AG04449 (cell line): ENCODE measurements at places on chromosomes 12 and 14.

GRCh38 chr12:98754095-98754494, 109.0 kb downstream of the APAF1 start:
- DNase-seq: peak; percentile 21

DNA sequence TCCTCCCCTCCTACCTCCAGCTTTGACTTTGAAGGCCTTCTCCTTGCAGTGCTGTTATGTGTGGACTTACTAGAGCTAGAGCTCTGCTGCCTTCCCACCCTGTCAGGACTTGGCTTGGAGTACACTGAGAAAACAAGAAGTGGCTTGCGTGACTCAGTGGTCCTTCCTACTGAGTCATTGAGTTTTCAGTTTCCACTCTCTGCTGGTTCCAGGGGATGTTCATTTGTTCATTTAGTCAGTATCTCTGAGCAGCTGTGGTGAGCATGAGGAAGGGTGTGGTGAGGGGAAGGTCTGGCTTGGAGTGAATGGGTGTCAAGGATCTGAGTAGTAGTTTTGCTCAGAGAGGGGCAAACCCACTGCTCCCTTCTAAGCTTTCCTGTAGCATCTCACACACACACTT, 17.2 kb upstream of the ELK3 start:
- DNase-seq: no peak

- DNase-seq: no peak
These were observed 28.0 kb downstream of the NOS1 start for GRCh38 chr12:117333331-117333881.

DNA sequence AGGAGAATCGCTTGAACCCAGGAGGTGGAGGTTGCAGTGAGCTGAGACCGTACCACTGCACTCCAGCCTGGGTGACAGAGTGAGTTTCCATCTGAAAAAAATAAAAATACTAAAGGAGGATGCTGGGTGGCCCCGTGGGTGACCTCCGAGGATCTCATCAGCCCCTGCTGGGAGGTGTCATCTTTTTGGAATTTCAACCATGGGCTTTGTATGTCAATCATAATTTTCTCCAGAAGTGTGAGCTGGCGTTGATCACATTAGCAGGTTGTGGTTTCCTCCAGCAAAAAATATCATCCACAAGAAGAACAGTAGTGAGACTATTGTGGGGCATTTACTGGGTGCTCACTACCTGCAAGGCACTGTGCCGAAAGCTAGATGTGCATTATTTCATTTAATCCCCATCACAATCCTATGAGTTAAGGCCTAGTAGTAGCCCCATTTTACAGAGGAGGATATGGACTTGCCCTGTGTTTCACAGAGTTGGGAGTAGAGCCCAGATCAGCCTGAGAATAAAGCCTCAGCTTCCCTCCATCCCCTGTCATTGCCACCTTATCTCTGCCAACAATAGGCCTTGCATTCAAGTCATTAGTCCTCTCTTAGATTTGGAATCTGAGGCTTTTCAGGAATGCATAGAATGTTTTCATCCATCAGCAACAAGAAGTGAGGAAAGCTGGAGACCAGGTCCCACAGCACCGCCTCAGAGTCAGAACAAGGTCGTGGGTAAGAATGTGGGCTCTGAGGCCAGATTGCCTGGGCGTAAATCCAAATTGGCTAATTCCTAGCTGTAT, 39.8 kb downstream of the SVOP start:
- peak; percentile 33 for DNase-seq

DNA sequence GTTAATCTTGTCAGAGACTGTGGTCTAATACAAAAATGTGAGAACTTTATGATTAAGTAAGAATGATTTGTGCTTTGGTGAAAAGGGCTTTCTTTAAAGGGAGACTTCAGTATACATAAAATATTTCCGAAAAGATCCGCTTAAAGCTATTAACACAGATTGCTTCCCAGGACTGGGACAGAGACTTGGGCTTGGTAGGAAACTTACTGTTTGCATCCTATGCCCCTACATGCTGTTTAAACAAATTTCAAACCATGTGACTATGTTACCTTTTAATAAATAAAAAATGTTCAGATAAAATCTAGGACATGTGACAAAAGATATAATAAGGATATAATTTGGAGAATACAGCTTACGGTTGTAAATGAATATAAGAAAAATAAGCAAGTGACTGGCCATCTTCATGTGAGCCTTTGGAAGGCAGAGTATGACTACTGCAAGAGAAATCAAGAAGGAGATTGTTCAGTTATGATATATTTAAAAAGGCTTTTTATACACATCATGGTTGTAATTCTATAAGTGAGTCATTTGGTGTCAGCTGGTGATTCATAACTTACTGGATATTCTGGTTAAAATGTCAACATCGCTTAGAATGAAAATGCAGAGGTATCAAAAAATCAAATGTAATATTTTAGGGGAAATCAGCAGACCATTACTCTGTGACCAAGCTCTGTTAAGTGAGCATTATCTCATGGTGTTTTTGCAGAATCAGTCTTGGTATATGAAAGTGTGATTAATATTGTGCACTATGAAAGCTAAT, 234.7 kb upstream of the E2F7 start:
- DNase-seq: peak; percentile 38

DNA sequence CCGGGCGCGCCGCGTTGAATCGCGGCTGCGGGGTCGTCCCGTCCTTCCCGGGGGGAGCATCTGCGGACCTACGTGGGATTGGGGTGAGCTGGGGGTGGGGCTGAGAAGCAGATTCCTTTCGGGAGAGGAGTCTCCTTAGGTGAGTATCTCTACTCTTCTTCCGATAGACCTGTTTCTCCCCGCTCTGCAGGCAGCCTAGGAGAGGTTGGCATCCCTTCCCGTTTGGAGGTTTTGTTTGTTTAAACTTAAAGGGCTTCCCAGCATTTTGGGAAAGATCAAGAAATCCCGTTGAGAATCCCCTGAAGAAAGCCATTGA, 411 bp downstream of the TTLL5 start:
- no peak for DNase-seq

- no peak for DNase-seq
These were observed 11.6 kb downstream of the RAPGEF3 start for GRCh38 chr12:47747126-47747525.

GRCh38 chr14:37318938-37319337, 121.2 kb downstream of the MIPOL1 start:
- no peak for DNase-seq

DNA sequence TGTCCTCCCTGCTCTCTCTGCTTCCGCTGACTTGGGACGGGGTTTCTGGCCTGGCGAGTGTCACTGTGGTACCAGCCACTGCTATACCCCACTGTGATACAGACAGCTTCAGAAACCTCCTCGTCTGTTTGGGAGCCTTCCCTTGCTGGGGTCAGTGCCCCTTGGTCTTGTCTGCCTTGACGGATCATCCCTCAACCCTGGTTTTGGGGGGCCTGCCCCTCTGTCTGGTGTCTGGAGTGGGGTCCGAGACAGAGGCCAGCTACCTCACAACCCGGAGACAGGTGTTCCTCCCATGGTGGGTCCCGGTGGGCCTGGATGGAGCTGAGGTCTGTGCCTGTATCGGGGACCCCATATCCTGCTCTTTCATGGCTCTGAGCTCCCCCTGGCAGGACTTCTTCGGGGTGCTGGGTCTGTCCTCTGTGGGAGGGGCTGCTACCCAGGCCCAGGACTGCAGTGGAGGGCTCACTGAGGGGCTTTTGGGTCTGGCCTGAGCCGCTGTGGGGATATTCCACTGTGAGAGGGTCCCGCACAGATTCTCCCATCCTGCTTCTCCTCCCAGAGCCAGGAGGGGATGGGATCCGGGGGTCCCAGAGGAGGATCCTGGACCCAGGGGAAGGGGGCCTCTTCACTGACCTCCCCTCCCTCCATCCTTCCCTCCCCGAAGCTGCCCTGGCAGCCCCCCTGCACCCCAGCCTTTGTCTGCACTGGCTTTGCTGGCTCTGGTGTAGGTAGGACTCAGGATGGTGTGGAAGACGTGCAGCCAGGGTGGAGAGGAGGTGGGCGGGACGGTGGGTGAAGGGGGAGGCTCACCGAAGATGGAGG, 365.5 kb downstream of the TMEM121 start:
- DNase-seq: no peak

DNA sequence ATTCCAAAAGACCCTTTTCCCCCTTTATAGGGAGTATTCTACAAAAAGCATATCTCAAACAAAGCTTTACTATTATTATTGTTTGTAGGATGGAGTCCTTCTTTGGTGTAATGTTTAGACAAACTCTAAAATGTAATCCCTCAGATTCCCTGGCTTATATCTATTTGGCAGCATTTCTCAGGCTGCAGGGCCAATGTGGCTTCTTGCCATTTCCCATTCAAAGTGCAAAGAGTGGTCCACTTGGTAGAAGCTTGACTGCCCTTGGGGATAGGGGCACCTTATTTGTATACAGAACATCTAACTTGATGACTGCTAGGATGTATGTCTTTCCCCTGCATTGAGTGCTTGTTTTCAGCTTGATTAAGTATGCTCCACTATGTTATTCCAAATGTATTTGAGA, 242.7 kb downstream of the PRKD1 start:
- DNase-seq: no peak

GRCh38 chr12:122422730-122423257, 325 bp upstream of the CLIP1 start:
- no peak for DNase-seq

DNA sequence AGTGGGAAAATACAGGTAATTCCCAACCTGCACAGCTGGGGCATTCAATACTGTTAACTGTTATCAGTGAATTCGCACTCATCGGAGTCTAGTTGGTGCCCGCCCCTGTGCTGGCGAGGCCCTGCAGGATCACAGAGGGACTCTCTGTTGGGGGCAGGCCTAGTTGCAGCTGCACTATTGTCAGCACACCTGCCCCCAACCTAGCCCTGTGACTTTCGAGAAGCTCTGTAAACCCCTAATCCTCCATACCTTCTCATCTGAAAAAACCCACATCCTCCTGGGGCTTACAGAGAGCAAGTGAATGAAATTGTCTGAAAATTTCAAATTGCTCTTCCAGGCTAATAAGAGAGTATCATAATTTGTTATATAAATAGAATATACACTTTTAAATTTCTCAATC, 132.2 kb upstream of the NUDT4 start:
- DNase-seq: no peak

- no peak for DNase-seq
These were observed 267.9 kb downstream of the TMEM132C start for GRCh38 chr12:128534906-128535305.

DNA sequence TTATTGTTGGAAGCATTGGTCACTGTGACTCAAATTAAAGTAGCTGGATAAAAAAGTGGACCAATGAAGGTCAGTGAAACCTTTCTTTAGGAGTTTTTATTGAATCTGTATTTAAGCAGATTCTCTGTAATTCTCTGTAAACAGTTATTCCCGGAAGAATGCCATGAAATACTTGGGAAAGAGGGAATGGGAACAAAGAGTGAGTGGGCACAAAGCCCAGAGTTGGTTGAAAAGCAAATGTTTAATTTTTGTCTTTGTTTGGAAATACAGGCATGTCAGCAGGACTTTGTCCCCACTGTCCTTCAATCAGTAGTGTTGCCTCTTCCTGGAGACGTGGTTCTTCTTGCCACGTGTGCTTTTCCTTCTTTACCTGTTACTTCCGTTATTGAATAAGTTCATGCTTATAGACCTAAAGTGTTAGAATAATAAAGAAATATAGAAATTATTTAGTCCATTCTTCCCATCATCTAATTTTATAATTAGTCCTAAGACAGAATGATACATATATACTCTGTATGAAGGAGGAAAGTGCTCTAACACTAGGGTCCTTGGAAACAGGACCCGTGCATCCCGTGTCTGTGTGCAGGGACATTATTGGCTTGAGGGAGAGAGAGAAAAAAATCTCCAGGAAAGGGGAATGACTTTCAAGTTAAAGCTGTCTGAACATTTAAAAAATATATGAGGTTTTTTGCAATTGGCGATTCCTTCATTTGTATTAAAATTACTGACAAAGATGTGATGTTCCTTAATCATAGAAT, 2.0 kb upstream of the ANG start:
- DNase-seq: no peak

DNA sequence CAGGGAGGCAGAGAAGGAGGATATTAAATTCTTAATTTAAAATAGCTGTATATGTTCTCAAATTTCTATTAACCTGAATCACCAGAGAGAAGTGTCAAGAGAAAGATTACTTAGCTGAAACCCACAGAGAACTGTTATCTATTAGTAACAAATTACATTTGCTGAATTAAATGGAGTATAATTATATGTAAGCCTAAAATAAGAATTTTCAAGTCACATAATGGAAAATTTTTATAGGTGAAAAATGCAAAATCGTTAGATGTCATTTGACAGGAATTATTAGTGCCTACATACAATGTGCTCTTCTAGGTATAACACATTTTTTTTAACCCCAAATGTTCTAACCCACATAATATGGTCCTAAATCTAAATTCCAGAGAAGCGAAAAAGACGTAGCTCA, 4.1 kb upstream of the ATP2B1 start:
- no peak for DNase-seq

DNA sequence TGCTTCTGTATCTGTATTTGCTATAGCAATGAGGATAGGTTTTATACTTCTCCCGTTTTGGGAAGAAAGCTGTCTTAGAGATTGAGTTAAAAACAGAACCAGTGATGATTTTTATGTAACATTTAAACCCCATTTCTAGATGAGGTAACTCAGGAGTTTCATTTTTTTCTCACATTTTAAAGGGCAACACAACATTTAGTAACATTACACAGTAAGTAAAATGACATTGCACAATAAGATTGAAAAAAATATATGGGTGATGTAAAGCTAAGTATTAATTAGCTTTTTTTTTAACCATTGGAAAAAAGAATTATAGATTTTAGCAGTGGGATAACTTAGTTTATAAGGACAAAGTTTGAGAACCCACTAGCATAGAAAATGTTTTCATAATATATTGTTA, 25.2 kb upstream of the SCFD1 start:
- no peak for DNase-seq

- no peak for DNase-seq
These were observed 115.6 kb upstream of the METAP2 start for GRCh38 chr12:95358111-95359083.

GRCh38 chr12:24776861-24777260, 172.0 kb downstream of the BCAT1 start:
- no peak for DNase-seq

GRCh38 chr14:34684578-34684977, 29.8 kb downstream of the CFL2 start:
- DNase-seq: no peak

DNA sequence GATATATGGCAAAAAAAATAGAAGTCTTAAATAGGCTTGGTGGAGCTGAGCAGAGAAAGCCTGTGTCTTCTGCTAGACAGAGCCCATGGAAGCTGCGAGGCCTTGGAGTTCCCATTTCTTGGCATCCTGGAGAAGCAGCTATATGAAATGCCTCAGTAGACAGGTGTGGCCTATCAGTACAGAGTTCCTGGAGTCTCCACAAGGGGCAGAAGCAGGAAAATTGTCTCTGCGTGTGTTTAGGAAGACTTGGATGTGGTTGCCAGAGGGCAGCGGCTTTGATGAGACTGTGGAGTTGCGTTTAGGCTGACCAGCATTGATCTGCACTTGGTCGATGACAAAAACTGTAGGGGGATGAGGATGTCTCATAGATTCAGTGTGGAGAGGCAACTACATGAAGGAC, 334.5 kb upstream of the SEL1L start:
- no peak for DNase-seq

GRCh38 chr12:101474711-101475386, at the start of gene SPIC:
TSS of gene SPIC (plus strand) at chr12:101475336. CDS start at chr12:101476905, 1,569 bp downstream.
- no peak for DNase-seq
